ENCODE measurements at places on chromosomes 13 and 19.

GRCh38 chr19:398719-399118 is 10.2 kb downstream of the C2CD4C start:
- DNase-seq = no peak

DNA sequence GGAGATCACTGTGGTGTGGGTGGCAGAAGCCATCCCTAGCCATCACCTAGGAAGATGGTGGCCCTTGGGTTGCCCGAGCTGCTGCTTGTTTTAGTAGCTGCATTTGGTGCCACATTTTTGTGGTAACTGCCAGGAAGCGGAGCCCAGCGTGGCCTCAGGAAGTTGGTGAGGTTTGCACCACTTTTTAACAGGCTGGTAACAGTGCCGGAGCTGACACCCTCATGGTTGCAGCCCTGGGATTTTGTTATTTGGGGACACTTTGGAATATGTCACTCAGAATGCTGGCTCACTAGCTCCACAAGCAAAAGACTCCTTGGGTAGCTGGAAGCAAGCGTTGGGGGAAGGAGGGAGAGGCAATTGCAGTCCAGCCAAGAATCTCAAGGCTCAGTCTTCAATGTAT is 22.1 kb downstream of the ACTN4 start:
- no peak for DNase-seq

GRCh38 chr13:59663707-59664106 is 500.0 kb downstream of the DIAPH3 start:
- no peak for DNase-seq

GRCh38 chr13:76329004-76329403 is 557.2 kb downstream of the KCTD12 start:
- no peak for DNase-seq

GRCh38 chr19:56351208-56351607 is 36.6 kb upstream of the ZSCAN5A start:
- DNase-seq = no peak

- DNase-seq = no peak
Observed at GRCh38 chr13:28413999-28414398, 80.9 kb downstream of the FLT1 start.

- no peak for DNase-seq
Observed at GRCh38 chr19:14558370-14559066, 13.3 kb downstream of the NDUFB7 start.

Measured in cerebellar cortex (tissue), 1 donor.